Smooth muscle cell of the umbilical artery (primary cell): ENCODE measurements at places on chromosomes 3 and 15. TPM values are rescaled to one million over a fixed set of nuclear protein-coding genes. Genes with fewer than 3 reads are reported as not detected.

Gene ADGRG7
- total RNA-seq = 0.30 TPM in 1 of 2 replicates, not detected in the other

Gene KAT2B
- total RNA-seq = 4.8 and 6.8 TPM in 2 replicates

Gene CNTN6
- total RNA-seq = 0.05 and 0.59 TPM in 2 replicates

Gene ALS2CL
- 0.30 and 0.37 TPM in 2 replicates for total RNA-seq

Gene SLC28A2
- not detected in 2 replicates for total RNA-seq

Gene LXN
- 115 and 116 TPM in 2 replicates for total RNA-seq

Gene PRRT3
- 2.4 and 3.0 TPM in 2 replicates for total RNA-seq

Gene SH2D7
- not detected in 2 replicates for total RNA-seq

Gene ABHD14A
- 11.8 and 21.1 TPM in 2 replicates for total RNA-seq

Gene GALNT15
- 5.0 and 9.5 TPM in 2 replicates for total RNA-seq

Gene CFAP20DC
- total RNA-seq = 1.8 and 2.7 TPM in 2 replicates

Gene SIDT1
- not detected in 2 replicates for total RNA-seq

Gene SIN3A
- 18.4 and 27.6 TPM in 2 replicates for total RNA-seq

Gene HTR3E
- total RNA-seq = not detected in 2 replicates

Gene SLC22A14
- 0.59 and 1.2 TPM in 2 replicates for total RNA-seq

Gene TNFSF10
- 1.2 TPM in 1 of 2 replicates, not detected in the other for total RNA-seq

Gene CKMT1B
- not detected in 2 replicates for total RNA-seq

Gene SMAD6
- 7.9 and 25.5 TPM in 2 replicates for total RNA-seq

Gene CCR9
- total RNA-seq = not detected in 2 replicates

Gene ARHGEF3
- total RNA-seq = 34.4 and 63.3 TPM in 2 replicates

Gene CCR8
- not detected in 2 replicates for total RNA-seq

Gene GPR62
- total RNA-seq = 0.05 TPM in 1 of 2 replicates, not detected in the other

Gene CCNB2
- total RNA-seq = 4.5 and 18.1 TPM in 2 replicates

Gene KNG1
- total RNA-seq = not detected in 2 replicates

Gene ZBED2
- total RNA-seq = not detected in 2 replicates

Gene MITF
- total RNA-seq = 0.74 and 3.6 TPM in 2 replicates
